ENCODE measurements at places on chromosomes 3 and 15.
A peak's percentile ranks its signal among the peaks of the same experiment; 100 is the strongest.

GRCh38 chr3:179825527-179826246 is 172.8 kb downstream of the USP13 start:
- DNase-seq, result no peak

- DNase-seq, result no peak
Observed at GRCh38 chr3:18442756-18443664, 17.9 kb upstream of the SATB1 start.

GRCh38 chr3:67244130-67244529 is 246.0 kb downstream of the KBTBD8 start:
- no peak for DNase-seq

- no peak for DNase-seq
Observed at GRCh38 chr15:89305395-89305794, 29.2 kb downstream of the POLG start.

GRCh38 chr3:15279671-15280402 is 52.5 kb downstream of the SH3BP5 start:
- DNase-seq, result no peak

- no peak for DNase-seq
Observed at GRCh38 chr3:186193534-186194450, 84.9 kb upstream of the ETV5 start.

DNA sequence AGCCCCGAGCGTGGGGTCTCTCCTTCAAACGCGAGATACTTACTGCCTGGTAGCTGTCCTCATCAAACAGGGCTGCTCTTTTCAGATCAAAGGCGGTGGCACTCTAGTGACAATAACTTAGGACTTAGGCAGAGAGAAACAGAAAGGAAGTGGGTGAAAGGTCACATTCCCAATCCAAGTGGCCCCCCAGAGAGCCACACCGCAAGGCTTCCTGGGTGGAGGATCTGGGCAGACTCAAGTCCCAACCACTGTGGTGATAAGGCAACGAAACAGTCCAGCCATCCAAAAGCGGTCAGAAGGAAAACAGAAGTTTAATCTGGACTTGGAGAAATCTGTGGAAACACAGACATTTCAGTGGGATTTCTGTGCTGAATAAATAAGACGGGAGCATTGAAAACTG is 227.2 kb downstream of the ADAMTS17 start:
- DNase-seq, result no peak

DNA sequence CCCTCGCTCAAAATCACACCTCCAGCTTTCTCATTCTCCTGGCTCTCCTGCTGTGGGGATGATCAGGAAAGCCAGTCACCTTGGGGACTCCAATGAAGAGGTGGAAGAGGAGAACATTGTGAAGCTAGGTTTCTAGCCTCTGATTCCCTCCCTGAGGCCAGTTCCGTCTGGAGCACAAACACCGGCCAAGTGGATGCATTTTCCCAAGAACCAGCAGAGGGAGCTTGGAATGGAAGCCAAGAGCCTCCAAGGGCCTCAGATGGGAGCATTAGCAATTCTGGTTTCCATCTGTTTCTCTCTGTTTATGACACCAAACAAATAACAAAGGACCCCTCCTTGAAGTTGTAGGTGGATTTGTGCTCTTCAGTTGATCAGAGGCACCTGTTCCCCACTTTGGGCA is 40.6 kb upstream of the NMNAT3 start:
- no peak for DNase-seq

DNA sequence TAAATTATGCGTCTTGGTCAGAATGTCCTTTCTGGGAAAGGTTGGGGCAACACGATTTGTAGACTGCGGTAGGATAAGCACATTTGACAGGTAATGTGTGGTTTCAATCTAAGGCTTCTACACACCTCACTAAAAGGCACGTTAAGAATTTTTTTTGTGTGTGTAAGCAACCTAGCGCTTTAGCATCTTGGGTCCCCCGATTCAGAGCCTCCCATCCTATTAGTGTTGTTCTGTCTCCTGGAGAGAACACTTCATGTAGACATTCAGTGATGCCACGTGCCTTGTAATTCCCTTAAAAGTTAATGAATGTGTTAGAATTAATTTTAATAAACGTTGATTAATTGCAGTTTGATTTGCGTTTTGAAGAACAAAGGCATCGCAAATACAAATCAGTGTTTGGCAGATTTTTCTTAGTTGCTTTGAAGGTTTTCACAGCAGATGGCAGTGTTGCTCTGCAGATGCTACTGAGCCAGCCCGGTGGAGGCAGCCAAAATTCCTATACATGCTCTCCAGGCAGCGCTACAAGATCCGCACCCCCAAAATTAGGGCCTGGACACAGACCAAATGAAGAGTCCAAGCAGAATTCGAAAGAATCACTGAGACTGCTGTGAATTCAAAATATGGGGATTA is 63.5 kb downstream of the OTOL1 start:
- DNase-seq, result no peak

GRCh38 chr3:177878957-177879356 is 657.3 kb upstream of the KCNMB2 start:
- no peak for DNase-seq

DNA sequence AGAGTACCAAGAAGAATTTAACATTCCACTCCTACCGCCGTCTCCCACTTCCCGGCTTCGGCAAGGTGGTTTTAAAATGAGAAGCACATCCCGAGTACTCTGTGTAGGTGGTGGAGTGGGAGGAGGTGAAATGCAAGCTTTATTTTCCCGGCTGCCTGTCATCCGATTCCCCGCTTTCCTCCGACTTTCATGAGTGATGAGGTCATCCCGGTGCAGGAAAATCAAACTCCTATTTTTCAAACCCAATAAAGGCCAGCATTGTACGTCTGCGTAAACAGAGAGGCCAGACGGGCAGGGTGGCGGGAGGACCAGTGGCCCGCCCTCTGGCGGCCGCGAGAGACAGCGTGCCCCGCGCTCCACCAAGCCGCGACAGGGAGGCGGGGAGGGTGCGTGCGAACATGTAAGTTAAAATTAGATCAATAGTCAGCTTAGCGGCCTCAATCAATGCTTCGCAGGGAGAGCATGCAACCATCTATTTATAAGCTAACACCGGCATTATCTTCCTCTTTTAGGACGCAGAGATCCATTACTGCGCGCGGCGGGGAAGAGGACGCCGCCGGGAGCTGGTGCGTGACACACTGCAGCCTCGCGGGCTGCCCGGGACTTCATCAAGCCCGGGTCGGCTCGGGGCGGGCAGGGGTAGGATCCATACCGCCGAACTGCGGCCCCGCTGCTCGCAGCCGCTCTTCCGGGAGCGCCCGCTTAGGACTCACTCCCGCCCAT is 163.3 kb downstream of the CD47 start:
- DNase-seq, result peak; percentile 57

GRCh38 chr3:171190668-171191067 is 164.1 kb upstream of the SLC2A2 start:
- DNase-seq, result no peak

- no peak for DNase-seq
Observed at GRCh38 chr15:41852736-41853590, 14.3 kb downstream of the PLA2G4B start.

DNA sequence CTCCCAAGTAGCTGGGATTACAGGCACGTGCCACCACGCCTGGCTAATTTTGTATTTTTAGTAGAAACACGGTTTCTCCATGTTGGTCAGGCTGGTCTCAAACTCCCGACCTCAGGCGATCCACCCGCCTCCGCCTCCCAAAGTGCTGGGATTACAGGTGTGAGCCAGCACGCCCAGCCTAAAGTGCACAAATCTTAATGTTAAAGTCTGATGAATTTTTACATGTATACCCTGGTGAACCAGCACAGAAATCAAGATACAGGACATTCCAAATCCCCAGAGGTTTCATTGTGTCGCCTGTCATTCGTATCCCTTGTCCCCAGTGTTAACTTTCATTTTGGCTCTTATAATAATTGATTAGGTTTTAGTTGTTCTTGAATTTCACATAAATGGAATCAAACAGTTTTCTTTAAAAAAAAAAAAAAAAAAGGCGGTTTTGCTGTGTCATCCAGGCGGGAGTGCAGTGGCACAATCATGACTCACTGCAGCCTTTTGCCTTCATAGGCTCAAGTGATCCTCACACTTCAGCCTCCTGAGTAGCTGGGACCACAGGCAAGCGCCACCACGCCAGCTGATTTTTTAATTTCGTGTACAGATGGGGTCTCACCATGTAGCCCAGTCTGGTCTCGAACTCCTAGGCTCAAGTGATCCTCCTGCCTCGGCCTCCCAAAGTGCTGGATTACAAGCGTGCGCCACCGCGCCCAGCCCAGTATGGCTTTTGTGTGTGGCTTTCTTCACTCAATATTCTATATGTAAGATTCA is 1.5 kb upstream of the TM4SF19 start:
- no peak for DNase-seq

DNA sequence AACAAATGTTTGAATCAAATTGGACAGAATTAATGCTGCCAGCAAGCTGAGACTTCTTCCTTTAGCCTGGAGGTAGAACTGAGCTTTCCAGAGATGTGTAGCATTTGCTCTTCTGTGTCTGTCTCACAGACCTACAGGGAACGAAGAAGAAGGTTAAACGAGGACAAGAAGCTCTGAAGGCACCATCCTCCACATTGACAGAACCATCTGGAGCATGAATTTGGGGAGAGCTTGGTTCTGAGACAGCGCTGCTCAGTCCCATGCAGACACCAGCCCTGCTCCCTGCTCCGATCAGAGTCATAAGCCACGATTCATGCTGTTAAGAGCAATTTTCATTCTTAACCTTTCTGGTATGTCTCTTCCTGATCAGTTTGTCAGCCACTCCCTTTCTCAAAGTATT is 7.7 kb upstream of the KY start:
- no peak for DNase-seq

- DNase-seq, result no peak
Observed at GRCh38 chr3:194971009-194971408, 285.3 kb downstream of the FAM43A start.

DNA sequence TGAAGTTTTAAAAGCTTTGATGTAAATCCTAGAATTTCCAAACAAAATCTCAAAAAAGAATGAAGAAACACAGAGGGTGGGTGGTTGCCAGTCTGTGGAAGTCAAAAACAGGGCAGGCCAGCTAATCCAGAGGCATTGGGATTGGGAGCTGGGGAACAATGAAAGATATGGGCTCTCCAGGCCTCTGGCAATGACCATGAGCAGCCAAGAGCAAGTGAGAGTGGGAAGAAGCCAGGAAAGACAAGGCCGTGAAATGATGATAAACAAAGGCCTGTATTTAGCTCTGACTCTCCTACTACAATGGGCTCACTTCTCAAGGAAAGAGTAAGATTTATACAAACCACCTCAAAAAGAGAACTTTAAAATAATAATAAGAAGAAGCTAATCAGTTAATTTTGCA is 248.5 kb downstream of the ZMAT3 start:
- no peak for DNase-seq

- DNase-seq, result no peak
Observed at GRCh38 chr3:197793247-197793646, 2.2 kb downstream of the LRCH3 start.

DNA sequence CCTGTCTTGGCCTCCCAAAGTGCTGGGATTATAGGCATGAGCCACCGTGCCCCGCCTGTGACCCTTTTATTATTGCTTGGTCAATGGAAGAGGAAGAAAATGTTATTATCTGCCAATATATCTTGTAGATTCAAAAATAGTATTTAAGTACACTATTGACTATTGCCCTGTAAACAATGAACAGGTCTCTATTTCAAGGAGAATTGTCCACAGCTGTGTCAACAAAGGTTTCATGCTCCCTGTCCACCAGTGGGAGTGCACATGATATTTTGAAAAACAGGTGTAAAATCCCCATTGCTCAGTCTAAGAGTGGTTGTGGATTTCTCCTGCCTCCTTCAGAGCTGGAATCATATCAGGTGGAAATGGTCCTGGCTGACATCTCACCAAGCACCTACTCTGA is 36.5 kb upstream of the IGF1R start:
- DNase-seq, result no peak

DNA sequence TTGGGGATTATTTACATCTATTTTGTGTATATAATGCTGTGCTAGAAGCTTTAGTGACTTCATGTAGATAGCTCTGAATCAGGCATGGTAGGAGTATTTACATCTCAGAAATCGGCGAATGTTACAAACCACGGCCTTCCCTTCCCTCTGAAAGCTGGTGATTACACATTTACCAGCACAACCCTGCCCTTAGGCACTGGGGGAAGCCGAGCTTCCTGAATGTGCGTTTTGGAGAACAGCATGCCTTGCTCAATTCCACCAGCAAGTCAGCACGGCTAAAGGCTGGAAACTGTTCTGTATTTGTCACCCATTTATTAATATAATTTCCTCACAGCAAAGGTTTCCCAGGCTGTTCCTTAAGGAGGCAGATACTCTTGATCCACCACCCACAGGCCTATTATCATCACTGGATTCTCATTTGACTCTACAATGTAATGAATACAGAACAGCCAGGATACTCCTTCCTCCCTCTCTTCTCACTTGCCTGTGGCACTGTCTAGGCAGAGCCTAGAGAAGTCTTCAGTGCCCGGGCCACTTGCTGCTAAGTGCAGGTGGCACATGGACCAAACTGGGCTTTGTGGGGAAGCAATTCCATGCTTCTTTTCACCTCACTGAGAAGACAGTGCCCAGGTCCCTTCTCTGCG is 55.2 kb upstream of the CACNA2D3 start:
- DNase-seq, result no peak

DNA sequence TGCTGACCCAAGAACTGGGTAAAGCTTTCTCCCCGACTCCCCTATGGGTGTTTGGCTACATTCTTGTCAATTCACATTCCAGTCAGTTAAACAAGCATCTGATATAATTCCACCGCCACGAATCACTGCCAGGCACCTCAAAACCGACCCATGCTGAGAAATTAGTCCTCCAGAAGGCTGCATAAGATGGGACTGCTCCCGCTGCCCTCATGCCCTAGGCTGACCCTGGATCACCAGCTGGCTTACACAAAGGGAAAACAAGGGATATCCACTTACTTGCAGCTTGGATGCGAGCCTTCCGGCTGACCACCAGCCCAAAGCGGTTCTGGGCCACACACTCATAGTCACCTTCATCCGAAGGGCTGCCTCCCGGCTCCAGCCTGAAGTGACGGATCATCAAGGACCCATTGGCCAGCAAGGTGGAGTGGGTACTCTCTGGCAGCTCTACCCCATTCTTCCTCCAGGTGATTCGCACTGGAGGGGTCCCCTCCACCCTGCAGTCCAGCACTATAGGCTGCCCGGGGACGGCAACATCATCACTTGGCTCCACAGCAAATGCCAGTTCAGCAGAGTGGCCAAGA is 2.9 kb downstream of the IGDCC3 start:
- no peak for DNase-seq

GRCh38 chr15:69973102-69973714 is 124.5 kb downstream of the TLE3 start:
- no peak for DNase-seq

- no peak for DNase-seq
Observed at GRCh38 chr3:101179637-101180036, 140.7 kb downstream of the IMPG2 start.

GRCh38 chr3:188832146-188832545 is 339.6 kb upstream of the TPRG1 start:
- no peak for DNase-seq

- no peak for DNase-seq
Observed at GRCh38 chr15:70437089-70437488, 326.3 kb downstream of the UACA start.

DNA sequence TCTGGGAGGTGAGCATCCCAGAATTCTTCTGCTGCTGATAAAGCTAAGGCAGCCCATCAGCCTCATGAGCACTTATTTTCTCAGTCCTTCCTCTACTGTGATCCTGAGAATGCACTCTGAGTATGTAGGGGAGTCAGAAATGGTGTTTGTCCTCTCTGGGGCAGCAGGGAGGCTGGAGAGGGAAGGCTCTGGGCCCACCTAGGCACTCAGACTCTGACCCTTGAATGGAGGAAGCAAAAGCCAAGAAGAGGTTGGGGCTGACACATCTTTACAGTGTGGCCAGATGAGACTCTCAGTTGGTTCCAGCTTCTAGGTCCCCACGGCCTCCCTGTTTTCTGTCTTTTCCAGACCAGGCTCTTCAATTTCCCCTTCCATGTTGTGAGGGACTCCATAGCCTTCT is 36.1 kb upstream of the BLM start:
- no peak for DNase-seq

GRCh38 chr3:129583289-129583688 is 23.2 kb downstream of the PLXND1 start:
- no peak for DNase-seq
